Activated naive CD4-positive, alpha-beta T cell (primary cell): ENCODE measurements at places on chromosomes 1 and 21.

DNA sequence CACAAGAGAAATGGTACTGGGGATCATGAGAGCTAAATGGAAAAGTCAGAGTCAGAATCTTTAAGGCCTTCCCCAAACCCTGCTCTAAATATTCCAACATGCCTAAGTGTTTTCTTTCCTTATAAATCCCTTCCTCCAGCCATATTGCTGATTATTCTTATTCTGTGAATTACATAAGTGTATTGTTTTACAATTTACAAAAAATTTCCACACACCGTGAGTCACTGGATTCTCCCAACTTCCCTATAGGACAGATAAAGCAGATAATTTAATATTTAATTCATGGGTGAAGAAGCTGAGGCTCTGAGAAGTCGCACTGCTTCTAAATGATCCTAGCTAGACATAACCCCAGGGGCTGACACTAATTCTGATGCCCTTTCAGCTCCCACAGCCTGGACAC, 243.3 kb upstream of the JUN start:
- DNase-seq = no peak

GRCh38 chr1:7669559-7670311, 101.4 kb upstream of the VAMP3 start:
- DNase-seq = no peak

GRCh38 chr21:32403201-32403777, 9.2 kb upstream of the EVA1C start:
- DNase-seq = peak; percentile 19

- no peak for DNase-seq
These were observed 6.3 kb downstream of the CDKN2C start for GRCh38 chr1:50976111-50976889.

DNA sequence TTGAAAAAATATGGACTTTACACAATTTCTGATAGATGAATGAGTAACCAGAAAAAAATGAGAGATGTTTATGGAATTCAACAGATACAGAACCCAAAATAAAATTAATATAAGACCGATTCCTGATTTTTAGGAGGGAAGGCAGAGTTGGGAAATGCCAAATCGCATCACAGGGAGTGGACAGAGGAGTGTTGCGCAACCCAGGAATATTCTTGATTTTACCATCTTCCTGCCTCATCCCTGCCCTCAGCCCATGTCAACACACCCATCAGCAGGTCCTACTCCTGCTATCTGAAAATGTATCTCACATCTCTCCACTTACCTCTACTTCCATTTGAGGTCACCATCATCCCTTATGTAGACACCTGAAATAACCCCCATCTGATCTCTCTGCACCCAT, 221.0 kb downstream of the DSCAM start:
- DNase-seq = no peak

DNA sequence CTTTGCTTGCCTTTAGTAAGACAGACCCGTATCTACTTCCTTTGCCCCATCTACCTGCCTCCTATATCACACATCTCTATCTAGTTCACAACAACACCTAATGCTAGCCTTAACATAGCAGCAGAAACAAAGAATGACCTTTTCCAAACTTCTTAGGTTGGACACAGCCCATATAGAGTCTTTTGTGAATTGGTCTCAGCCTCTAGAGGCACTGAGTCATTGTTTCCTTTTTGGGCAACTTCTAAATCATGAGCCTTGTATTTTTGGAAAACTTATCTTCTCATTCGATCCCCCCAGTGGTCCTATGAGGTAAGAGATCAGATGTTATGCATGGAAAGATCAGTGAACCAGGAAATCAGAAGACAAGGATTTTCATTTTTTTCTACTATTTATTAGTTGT, 679.4 kb upstream of the USP24 start:
- no peak for DNase-seq

- peak; percentile 4 for DNase-seq
These were observed 228.2 kb downstream of the PBX1 start for GRCh38 chr1:164786980-164787833.

DNA sequence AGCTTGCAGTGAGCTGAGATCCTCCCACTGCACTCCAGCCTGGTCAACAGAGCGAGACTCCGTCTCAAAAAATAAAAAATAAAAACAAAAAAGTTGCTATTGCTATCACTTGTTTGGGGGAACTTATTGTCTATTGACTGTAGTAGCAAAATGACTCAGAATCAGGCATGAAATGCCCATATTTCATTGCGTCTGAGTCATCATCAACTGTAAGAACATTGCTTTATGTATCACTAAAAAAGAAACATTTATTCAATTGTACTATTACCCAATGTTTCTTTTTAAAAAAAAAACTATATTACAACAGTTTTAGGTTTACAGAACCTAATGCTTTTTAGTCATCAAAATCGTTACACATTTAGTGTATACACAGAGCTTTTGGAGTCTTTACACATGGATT, 91.0 kb upstream of the FMN2 start:
- DNase-seq = no peak

- DNase-seq = no peak
These were observed 192.4 kb downstream of the LRRIQ3 start for GRCh38 chr1:74005533-74005932.

DNA sequence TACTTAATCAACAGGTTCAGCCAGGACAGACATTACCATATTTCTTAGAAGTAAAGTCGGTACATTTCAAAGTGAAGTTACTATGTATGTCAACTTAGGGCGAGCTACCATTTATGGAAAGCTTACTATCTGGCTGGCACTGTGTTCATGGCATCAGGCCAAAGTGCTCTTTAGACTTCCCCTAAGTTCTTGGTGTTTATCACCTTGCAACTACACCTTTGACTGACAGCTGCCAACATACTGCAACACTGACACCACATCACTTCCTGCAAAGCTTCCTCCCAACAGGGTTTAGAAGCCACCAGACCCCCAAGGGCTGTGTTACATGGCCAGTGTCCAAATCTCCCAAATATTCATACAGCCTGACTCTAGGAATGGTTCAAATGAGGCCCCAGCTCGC, 61.0 kb downstream of the TIAM1 start:
- DNase-seq = no peak

DNA sequence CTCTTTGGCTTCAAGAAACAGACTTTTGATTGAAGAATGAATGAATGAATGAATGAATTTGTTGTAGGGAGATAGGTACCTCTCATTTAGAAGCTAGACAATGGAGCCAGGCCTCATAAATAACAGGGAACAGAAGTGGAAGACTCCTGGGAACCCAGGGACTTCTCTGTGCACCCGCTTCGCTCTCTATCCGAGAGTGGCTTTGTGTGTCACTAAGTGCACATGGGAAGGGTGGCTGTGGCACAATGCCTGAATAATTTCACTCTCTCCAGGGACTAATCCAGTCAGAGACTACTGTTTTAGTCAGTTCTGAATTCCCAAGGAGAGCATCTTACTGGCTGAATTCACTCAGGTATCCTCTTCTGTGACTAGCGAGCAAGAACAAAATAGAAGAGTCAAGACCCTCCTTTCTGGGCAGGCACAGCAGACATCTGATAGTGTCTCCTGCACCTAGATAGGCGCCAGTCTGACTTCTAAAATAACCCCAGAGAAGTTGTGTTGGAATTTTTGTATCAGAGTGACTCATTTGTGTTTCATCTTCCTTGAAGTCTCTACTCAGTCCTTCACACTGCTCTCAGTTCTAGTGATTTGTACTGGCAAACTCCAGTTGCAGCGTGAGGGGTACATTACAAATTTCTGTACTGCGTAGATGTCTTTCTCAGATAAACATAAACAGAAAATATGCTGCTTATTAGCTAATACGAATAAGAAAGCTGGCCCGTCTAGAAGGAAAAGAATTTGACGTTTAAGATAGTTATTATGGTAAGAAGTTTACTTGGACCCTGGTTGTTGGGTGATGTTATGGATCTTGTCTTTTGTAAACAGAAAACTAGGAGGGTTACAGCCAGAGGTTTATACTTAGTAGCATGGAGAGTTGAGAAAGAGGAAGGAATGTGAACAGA, 34.0 kb downstream of the BACH1 start:
- DNase-seq = no peak

DNA sequence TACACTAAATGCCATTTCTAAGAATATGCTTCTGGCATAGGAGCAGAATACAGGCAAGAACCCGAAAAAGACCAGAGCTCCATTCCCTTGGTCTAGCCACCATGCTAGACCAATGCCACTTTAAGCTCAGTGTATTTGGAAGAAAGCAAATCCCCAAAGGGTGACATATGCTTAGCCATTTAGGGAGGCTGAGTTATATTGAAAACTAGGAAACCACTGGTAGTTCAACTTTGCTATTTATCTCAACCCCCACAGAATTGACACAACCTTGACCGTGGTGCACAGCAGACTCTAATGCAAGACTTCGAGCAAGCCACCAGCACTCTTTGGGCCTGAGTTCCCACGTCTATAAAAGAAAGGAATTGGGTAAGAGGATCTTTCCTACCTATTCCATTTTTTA, 167.9 kb downstream of the ADSS2 start:
- no peak for DNase-seq

GRCh38 chr1:10776190-10776905, 20.1 kb downstream of the CASZ1 start:
- DNase-seq = no peak
